ENCODE measurements at places on chromosomes 3 and 15.

DNA sequence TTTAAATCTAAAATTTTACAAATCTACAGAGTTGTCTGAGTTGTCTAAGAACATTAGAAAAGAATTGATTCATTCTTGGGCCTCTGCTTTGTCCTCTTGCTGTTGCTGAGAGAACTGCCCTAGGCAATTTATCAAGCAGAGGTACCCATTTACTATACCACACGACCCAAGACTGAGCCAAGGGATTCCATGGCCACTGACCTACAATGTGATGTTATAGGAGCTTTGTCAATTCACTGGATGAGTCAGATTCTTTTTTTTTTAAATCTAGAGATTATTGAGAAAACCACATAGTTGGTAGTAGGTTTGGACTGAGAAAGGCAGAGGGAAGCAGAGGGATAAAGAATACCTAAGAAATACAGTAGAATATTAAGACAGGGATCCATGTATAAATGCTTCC, 55.3 kb downstream of the TRAT1 start:
- DNase-seq: no peak

GRCh38 chr3:127774647-127775046, 47.7 kb downstream of the MGLL start:
- DNase-seq: no peak

DNA sequence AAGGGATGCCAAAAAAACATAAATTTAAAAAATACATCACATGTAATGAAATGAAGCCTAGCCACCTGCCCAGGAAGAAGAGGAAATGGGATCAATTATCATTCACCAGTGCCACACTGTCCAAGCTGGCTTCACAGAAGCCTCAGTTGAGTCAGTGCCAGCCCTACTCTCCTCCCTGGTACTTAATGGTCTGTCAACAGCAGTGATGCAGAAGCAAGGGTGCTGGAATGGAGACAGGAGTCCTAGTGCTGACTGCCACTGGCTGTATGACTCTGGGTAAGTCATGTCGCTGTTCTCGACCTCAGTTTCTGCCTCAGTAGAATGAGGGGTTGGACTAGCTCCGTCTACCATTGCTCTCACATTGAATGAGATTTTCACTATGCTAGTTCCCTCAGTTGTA, 78.5 kb upstream of the LARS2 start:
- no peak for DNase-seq

GRCh38 chr3:27315003-27315402, 54.2 kb downstream of the NEK10 start:
- DNase-seq: no peak

DNA sequence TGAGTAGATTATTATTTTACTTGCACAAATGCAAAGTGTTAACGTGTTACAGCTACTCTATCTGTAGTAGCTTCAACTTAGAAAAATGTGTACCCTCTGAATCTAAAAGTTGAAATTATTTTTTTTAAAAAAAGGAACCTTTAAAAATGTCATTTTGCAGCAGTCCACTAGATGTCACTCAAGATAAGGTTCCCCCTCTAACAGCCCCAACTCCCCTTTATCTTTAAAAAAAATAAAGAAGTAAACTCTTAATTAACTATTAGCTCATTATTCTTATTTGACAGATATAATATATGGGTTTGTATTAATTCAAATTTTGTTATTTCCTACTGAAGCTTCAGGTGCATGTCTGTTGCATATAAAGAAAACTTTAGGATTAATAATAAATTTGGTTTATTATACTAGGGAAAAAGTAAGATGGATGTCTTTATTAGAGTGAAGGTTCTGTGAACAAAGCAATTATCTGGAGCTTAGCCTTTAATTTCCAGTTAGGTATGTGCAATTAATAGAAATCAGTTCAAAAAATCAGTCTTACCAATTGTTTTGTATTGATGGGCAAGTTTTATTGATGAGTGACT, 288.5 kb downstream of the VGLL3 start:
- DNase-seq: peak; percentile 3

- no peak for DNase-seq
These were observed 59.0 kb downstream of the FHIT start for GRCh38 chr3:61192222-61192621.

DNA sequence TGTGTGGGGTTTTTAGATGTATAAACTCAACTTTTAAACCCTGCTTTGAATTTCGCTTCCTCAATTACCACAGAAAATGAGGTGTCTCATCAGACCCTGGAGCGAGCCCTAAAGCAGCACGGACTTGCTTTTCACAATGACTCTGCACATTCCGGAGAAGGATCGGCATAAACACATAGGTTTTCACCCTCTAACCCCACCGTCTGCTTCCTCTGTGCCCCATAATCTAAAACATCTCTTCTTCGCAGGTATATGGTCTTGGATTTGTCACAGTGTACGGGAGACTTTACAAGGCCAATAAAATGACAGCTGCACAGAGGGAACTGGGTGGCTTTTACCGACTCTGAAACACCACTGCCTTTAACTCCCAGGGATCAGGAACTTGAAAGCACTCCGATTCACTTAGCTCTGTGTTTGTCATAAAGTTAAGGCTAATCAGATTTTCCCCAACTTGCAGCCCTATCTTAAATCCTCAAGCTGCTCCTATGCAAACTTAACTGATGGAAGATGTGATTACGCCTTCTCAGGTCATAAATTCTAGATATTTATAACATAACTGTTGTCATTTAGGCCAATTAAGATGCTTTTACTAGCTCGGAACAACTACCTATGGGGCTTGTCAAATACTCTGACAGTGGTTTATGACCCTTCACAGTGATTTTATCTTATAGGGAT, 133.4 kb upstream of the WNT5A start:
- DNase-seq: peak; percentile 86

- DNase-seq: no peak
These were observed 15.8 kb downstream of the SPTSSB start for GRCh38 chr3:161355508-161355907.

GRCh38 chr3:52350416-52350815, 34.3 kb downstream of the DNAH1 start:
- DNase-seq: no peak

DNA sequence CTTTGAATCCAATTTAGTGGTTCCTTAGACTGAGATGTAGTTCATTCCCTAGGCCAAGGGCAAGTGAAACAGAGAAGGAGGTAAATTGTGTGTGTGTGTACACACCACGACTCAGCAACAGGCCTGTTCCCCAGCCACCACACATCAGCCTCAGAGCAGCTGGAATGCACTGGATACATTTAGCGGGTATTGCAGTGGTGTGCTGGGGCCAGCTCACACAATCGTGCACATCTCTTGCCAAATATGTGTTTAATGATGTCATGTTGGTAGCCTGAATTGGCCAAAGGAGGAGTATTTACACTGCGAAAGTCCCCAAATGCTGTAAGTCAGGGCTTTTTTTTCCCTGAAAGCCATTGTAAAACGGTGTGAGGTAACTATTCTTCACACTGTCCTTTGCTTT, 82.3 kb downstream of the RBPMS2 start:
- DNase-seq: peak; percentile 99

DNA sequence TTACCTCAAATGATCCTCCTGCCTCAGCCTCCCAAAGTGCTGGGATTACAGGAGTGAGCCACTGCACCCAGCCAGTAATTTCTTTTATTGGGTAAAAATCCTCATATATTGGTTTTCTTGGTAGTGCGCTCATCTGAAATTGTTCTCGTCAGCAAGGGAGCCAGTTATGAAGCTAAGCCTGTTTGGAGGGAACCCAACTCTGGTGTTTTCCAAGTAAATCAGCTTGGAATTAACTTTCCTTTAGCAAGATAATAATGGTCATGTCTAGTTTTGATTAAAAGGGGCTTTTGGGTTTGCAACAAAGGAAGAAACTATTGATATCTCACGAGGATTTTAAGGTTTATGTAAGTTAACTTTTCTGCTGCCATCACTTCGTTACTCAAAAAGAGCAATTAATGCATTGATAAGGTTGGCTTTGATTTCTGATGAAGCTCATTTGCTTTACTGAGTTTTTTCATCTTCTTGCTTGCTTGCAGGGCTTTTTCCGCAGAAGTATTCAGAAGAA, 72.7 kb downstream of the RARB start:
- no peak for DNase-seq

DNA sequence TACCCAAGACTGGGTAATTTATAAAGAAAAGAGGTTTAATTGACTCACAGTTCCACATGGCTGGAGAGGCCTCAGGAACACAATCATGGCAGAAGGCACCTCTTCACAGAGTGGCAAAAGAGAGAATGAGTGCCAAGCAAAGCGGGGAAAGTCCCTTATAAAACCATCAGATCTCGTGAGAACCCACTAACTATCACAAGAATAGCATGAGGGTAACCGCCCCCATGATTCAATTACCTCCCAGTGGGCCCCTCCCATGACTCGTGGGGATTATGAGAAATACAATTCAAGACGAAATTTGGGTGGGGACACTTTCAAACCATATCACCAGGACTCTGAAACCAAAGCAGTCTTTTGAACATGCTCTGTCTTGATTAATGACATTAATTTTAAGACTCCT, 7.0 kb downstream of the RTP3 start:
- DNase-seq: peak; percentile 36

DNA sequence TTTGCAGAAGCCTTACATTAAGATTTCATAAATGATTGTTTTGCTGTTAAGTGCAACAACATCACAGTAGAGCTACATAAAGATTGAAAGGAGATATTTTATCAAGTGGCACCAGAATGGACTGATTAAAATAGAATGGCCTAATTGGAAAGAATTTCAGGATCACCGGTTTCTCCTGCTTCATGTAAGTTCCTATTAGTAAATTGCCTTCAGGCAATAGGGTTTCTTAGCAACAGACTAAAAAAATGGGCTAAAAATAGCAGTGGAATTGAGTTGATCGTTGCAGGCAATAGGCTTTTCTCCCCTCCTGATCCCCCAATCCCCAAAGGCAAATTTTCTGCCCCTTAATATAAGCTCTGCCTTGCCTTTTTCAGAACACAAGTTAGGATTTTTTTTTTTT, 917 bp downstream of the LNP1 start:
- peak; percentile 1 for DNase-seq

- no peak for DNase-seq
These were observed 218.4 kb downstream of the ABHD5 start for GRCh38 chr3:43909149-43909548.

- no peak for DNase-seq
These were observed 47.4 kb upstream of the PSMD6 start for GRCh38 chr3:64070704-64071103.

DNA sequence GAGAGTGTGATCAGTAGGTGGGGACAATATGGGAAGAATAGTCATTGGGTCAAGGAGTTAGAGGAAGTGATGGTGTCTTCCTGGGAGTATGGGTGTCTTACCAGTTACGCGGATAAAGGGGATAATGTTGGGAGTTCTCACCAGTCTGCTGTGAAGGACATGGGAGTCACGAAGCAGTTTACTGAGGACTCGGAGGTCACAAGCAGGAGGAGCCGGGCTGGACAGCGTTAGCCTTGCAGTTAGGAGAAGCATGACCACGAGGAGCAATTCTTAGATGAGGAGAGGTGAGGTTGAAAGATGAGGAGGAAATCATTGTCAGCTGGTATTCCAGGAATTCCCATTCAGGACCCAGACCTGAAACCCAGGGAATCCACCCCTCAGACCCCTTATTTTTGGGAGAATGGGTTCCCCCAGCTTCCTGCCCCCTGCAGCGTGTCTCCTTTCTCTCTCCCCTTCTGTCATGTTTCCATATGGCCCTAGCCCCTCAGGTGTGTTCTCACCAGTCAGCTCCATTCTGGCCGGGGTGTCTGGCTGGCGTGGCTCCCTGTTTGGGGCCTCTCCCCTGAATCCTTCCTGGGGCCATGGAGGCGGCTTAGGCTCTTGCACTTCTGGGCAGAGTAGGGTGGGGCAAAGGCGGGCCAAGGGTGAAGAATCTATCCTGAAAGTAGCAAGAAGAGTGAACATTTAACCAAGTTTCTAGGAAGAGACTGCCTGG, 2.1 kb downstream of the THPO start:
- no peak for DNase-seq

DNA sequence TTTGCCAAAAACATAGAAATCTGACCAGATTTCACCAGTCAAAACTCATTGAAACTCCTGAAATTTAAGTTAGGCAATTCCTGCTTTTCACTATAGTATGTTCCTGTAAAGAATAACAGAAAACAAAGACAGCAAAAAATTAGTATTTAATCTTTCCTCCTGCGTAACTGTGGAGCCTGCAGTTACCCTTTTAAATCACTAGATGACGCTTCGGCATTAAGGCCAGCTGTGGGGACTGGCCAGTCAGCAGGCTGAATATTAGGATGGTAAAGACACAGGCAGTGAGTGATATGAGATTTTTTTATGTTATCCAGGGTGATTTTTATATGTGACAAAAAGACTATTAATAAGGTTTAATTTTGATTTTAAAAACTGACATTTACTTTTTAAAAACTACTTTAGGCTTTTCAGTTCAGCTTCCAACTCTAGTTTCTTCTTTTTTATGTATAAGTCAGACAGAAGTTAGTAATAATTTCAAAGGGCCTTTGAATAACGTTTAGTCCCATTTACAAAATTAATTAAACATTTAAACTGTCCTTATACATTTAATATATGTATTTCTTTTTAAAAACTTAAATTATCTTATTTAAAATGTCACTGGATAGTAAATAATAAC, 165.1 kb downstream of the PPM1L start:
- peak; percentile 32 for DNase-seq

DNA sequence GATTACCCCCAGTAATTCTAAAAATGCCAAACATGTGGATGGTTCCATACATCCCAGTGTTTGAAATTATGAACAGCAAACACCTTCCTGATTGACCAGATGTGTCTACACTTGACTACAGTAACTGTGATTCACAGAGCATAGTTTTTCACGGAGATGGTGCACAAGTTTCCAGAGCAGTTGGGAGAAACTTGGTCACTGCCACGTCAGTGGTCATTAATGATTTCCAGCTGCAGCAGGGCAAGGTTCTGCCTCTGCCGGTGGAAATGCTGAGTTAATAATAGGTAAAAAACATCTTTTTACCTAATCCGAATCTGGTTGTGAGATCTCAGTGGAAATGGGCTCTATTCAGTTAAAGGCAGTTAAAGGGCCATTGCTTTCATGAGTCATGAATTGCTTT, 154.1 kb upstream of the FEZF2 start:
- no peak for DNase-seq

DNA sequence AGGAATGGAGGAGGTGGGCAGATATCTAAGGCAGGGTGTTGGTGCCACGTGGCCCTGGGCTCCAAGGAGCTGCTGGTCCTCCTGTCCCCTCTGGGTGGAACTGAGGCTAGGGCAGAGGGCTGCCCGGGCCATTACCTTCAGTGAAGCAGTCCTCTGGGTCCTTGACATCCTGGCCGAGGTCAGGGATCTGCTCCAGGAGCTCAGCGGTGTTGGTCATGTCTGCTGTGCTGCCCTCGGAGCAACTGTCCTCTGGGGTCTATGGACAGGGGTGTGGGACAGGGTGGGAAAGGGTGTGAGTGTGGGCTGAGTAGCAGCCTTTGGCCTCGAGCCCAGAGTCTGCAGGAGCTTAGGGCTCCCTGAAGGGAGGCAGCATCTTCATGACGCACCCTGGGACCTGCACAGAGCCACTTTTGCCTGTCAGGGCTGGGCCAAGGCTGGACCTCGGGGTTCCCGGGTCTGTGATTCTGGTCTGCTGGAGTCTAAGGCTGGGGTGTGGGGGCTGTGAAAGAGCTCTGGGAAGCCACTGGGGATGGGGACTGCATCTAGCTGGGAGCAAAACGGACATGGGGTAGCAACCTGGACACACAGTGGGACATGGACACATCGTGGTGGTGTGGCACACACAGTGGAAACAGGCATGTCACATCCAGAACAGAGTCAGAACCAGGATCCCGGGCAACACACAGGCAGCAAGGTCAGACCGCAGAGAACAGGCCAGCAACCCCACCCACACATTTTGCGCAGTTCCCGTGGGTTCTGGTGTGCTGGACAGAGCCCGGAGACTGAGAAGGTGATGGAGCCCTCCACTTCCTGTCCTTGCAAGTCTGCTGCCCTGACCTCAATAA, 72.7 kb downstream of the SCN5A start:
- DNase-seq: no peak

- DNase-seq: no peak
These were observed 414.9 kb downstream of the NAALADL2 start for GRCh38 chr3:175274056-175274455.
